ENCODE measurements at places on chromosomes 5 and 9.

DNA sequence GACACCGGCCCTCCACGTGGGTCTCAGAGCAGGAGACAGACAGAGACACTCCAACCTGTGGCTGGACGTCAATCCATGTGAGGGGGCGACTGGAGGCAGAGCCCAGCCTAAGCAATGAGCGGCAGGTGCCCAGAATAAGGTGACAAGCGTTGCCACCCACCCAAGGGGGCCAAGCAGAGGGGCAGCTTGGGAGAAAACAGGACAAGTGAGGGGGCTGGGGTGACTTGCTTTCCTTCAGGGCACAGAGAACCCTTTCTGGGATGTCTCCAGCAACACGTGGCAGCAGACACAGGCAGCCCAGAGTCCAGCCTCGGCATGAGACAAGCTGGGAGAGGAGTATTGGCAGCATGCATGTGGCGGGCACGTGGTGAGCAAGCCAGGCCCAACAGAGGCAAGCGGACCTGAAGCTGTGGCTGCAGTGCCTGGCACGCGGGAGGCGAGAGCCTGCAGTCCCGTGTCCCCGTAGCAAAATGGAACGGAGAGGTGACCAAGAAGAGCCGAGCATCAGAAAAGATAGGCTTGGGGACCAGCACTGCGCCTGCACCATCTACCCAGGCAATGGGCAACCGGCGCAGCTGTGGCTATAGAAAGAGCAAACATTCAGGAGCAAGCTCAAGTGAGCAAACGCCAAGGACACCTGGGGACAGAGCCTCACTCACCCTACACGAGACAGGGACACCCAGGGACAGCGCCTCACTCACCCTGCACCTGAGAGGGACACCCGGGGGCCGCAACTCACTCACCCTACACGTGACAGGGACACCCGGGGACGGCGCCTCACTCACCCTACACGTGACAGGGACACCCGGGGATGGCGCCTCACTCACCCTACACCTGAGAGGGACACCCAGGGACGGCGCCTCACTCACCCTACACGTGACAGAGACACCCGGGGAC is 6.2 kb downstream of the TERT start:
- DNase-seq: no peak

GRCh38 chr5:169941542-169941941 is 38.8 kb downstream of the INSYN2B start:
- no peak for DNase-seq

DNA sequence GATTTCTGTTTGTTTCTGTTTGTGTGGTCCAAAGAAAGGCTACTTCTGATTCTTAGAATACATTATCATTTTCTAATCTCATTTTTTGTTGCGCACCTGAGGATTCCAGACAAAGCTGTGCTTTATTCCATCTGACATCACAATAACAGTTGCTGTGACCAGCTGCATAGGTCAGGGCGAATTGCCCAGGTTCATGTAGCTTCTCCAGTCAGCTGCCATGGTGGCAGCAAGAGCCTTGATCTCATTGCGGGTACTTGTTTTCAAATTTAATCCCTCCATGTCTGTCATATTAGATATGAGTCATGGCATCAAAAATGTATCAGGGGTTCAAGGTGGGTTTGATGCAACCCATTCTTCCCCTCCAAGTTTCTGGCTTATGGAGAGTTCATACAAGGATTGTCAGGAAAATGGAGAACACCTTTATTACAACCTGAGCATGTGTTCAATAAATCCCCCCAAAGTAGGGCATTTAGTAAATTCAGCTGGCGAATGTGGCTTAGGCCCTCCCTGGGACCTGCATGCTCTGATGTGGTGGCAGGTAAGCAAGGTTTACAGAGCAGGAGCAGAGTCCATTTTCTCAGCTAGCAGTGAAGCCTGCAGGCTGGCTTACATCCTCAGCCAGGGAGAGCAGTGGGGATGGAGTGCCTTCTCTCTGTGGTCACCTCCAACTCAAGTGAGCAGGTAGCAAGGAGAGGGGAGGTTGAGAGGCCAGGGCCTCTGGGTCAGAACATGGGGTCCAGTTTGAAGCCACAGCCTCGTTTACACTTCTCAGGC is 13.9 kb downstream of the CAVIN4 start:
- no peak for DNase-seq

- no peak for DNase-seq
Observed at GRCh38 chr9:8764051-8764450, 964.5 kb upstream of the DMAC1 start.

GRCh38 chr5:115423051-115423450 is 121.5 kb downstream of the FEM1C start:
- DNase-seq: no peak
